ENCODE measurements at places on chromosomes 3 and 15.

DNA sequence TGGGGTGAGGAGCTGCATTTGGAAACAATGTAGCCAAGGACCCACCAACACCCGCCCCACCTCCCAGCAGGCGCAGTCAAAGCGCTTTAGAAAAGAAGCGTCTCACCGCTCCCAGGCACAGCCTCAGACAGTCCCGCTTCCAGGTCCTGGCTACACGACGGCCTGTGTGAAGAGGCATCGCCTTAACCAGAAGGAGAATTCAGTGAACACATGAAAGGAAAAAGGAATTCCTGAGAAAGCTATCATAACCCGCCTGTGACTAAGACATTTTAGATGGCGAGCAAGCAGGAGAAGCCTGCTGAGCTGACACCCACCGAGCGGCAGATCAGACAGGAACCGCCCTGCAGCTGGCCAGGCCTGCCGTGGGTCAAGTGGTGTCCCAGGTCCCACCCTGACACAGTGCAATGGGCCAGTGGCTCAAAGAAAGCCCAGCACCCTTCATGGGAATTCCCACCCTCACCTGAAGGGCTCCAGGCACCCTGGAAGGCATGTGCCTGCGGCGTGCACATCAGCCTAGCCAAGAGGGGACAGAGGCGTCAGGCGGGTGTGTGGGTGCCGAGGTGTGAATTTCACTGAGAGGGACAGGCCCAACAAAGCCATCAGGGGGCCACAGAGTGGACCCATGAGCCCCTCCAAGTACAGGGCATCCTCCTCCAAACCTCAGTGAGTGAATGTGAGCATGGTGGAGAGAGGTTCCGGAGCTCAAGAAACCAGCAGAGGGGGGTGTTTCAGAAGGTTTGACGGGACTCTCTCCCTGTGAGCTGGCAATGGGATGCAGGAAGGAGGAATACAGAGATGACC, 144.8 kb downstream of the NSMCE3 start:
- no peak for DNase-seq

GRCh38 chr3:133937061-133937686, 41.5 kb upstream of the RAB6B start:
- no peak for DNase-seq

GRCh38 chr3:142999881-143000280, 1.5 kb upstream of the U2SURP start:
- DNase-seq, result no peak

DNA sequence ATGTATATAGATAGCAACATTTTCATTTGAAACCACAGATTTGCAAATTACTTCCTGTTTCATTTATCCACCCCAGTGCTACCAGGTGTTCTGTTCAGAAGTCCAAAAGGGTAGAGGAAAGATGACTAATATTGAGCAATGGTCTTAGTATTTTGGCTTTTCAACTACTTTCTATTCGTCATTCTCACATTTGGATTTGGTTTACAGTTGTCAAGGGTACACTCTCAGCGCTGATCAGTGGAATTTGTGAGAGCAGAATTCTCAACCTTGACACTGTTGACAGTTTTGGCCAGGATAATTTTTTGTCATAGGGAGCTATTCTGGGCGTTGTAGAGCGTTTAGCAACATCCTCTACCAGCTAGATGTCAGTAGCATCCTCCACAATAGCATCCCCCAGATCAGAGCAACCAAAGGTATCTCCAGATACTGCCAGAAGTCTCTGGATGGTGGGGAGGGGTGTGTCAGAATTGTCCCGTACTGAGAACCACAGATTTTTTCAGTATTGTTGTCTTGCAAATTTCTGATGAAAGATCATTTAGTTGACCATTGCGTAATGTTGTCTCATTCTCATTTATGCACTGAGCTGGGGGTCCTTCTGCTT, 4.2 kb downstream of the HMCES start:
- peak; percentile 88 for DNase-seq

DNA sequence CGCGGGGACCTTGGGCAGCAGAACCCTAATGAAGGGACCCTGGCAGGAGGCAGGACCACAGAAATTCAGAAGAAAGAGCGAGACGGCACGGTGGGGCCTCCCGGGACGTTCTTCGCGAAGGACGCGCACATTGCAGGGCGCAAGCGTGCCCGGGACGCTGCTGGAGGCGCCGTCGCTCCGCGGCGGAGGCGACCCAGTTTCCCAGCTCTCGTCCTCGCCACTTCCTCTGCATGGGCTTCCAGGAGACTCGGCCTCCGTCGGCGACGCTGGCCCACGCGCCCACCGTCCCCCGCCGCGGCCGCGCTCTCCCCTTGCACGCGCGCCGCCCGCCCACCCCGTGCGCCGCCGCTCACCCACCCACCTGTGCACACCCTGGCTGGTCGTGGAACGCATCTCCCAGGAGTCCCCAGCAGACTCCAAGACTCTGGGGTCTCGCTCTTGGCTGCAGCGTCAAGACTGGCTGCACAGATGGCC, 31.8 kb upstream of the SMAD3 start:
- no peak for DNase-seq

GRCh38 chr15:77019521-77020331, 24.8 kb downstream of the PSTPIP1 start:
- DNase-seq, result no peak

- DNase-seq, result peak; percentile 3
These were observed 1.9 kb upstream of the DPH6 start for GRCh38 chr15:35547775-35548364.

GRCh38 chr15:34223904-34224596, 766 bp upstream of the EMC4 start:
- peak; percentile 7 for DNase-seq

GRCh38 chr3:53102601-53103147, 27.6 kb downstream of the RFT1 start:
- DNase-seq, result peak; percentile 27

DNA sequence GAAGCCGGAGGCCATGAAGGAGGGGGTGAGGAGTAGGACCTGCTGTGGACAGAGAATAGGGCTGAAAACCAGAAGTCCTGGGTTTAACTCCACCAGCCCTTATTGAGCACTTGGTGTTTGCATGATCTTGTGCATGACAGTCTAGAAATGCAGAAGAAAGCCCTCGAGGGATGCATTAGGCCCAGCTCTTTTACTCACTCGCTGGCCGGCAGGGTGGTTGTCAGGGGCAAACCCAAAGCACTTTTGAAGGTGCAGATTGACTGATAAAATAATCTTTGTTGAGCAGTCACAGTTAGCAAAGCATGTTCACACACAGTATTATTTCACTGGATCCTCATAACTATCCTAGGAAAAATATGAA, 55.3 kb downstream of the CORO2B start:
- peak; percentile 58 for DNase-seq

DNA sequence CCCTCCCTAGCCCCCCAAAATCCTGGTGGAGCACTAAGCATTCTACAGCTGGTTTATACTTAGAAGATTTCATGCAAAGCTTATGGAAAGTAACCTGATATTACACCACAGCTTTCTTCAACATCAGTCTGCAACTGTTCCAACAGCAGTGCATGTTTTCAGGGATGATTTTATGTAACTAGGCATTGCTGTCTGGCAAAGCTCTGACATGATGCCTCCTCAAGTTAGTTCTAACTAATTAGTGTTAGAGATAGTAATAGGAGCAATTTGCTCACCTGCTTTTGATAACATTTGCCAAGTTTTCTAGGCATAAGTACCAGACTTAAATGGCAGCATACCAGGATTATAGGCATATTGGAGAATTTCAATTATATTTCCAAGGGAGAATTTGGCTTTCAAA, 330.3 kb upstream of the SGO1 start:
- DNase-seq, result no peak

GRCh38 chr3:16528581-16528993, 15.1 kb upstream of the RFTN1 start:
- no peak for DNase-seq

DNA sequence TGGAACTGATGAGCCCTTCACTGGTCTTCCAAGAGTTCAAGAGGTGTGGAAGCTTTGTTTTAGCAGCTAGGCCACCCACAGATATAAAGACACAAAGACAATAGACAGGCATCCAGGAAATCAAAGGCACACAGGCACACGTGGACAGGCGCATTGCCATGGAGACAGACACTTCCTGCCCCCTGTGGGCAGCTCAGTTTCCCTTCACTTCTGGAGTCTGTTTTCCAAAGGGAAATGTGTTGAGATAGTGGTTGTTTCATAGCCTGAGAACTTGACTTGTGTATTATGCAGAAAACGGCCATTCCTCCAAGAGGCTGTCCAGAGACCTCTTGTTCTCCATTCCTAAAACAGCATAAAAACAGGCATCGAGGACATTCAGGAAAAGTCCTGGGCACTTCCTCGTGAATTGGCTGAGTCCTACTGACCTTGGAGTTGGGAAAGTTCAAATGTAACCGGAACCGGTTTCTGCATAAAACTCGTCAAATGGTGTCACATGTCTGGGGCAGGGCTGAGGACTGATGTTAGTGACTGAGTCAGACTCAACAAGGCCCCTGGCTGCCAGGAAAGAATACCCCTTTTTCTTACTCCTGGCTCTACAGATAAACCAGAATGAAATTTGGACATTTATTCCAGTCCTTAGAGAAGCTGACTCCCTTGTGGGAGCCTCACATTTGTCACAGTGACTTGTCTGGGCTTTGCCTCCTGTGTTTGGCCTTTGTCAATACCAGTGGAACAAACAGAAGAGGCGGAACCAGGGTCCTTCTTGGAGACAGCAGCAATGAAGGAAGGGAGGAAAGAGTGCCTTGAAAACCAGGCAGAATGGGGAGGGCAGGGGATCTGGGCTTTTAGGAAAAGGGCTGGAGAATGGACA, 1.3 kb downstream of the ALPK3 start:
- peak; percentile 11 for DNase-seq

All from OCI-LY7 (cell line).